ENCODE measurements at places on chromosomes 4 and X. TPM values are rescaled to one million over a fixed set of nuclear protein-coding genes. Genes with fewer than 3 reads are reported as not detected.

DNA sequence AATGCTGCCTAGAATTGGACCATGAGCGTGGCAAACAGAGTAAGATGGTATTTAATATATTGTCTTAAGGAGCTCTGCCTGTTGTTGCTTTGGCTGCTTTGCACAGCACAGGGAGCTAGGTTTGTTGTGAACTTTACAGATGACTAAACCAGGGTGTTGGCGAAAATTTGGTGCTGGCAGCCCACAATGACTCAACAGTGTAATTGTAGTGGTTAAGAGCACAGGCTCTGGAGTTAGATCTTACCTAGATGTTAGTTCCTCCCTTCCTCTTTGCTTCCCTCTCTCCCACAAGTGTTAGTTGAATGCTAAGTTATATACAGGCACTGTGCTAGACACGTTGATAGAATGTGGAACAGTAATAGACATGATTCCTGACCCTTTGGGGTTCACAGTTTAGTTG lies 128.9 kb upstream of the TRPC5 start:
- no peak overlapping the region for H3K4me3 ChIP-seq
- no peak for DNase-seq
- H3K36me3 ChIP-seq, result no peaks in the 10 kb centered on the region
- H3K27me3 ChIP-seq, result no peaks in the 10 kb centered on the region
- no peak overlapping the region for H3K27ac ChIP-seq

GRCh38 chrX:96989830-96990571 lies 106.3 kb downstream of the RPA4 start:
- H3K4me3 ChIP-seq, result no peak overlapping the region
- H3K27ac ChIP-seq, result no peak overlapping the region
- no peak for DNase-seq

DNA sequence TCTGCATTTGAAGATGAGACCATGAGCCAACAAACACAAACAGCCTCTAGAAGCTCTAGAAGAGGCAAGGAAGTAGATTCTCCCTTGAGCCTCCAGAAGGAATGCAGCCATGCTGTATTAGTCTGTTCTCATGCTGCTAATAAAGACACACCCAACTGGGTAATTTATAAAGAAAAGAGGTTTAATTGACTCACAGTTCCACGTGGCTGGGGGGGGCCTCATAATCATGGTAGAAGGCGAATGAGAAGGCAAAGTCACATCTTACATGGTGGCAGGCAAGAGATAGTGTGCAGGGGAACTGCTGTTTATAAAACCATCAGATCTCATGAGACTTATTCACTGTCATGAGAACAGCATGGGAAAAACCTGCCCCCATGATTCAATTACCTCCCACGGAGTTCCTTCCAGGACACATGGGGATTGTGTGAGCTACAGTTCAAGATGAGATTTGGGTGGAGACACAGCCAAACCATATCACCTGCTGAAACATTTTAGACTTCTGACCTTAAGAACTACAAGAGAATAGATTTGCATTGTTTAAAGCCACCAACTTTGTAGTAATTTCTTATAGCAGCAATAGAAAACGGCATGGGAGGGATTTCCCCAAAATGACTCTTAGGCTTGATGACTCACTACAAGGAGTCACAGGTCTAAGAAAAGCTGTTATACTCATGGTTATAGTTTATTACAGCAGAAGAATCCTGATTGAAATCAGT lies 284.4 kb upstream of the SFRP2 start:
- DNase-seq, result no peak
- no peak overlapping the region for H3K27ac ChIP-seq
- no peaks in the 10 kb centered on the region for H3K36me3 ChIP-seq
- H3K27me3 ChIP-seq, result no peaks in the 10 kb centered on the region
- no peaks in the 10 kb centered on the region for H3K4me1 ChIP-seq

- peak overlapping the region; percentile 92 for H3K27ac ChIP-seq
- peaks cover 8% of the 10 kb centered on the region for H3K36me3 ChIP-seq
- peak; percentile 15 for DNase-seq
- peak overlapping the region; percentile 64 for H3K4me3 ChIP-seq
- H3K4me1 ChIP-seq, result peaks cover 31% of the 10 kb centered on the region
These were observed 28.1 kb downstream of the SLC25A43 start for GRCh38 chrX:119427024-119427794.

- no peaks in the 10 kb centered on the region for H3K27me3 ChIP-seq
- H3K27ac ChIP-seq, result no peak overlapping the region
- no peak for DNase-seq
- H3K4me3 ChIP-seq, result no peak overlapping the region
- H3K4me1 ChIP-seq, result no peaks in the 10 kb centered on the region
- peaks cover under 1% of the 10 kb centered on the region for H3K36me3 ChIP-seq
These were observed 19.3 kb upstream of the RPL34 start for GRCh38 chr4:108601106-108601505.

DNA sequence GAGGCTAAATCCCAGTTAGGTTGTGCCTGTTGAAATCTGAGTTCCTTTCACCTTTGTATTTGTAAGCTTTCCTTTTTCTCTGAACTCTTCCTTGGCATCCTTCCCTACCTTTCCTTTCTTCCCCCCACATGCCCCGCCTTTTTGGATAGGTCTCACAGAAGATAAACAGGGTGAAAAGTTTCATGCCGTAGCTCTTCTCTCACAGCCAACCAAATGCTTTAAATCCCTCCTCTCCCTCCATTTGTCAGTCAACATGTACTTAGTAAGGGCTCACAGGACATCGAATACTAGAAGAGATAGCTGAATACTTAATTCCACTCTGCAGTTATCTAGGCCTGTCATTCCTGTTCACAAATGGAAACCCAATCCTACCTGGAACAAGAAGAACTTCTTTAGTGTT lies 107.1 kb upstream of the BMPR1B start:
- no peaks in the 10 kb centered on the region for H3K4me1 ChIP-seq
- no peak overlapping the region for H3K4me3 ChIP-seq
- no peak for DNase-seq
- H3K27me3 ChIP-seq, result no peaks in the 10 kb centered on the region
- H3K27ac ChIP-seq, result no peak overlapping the region

DNA sequence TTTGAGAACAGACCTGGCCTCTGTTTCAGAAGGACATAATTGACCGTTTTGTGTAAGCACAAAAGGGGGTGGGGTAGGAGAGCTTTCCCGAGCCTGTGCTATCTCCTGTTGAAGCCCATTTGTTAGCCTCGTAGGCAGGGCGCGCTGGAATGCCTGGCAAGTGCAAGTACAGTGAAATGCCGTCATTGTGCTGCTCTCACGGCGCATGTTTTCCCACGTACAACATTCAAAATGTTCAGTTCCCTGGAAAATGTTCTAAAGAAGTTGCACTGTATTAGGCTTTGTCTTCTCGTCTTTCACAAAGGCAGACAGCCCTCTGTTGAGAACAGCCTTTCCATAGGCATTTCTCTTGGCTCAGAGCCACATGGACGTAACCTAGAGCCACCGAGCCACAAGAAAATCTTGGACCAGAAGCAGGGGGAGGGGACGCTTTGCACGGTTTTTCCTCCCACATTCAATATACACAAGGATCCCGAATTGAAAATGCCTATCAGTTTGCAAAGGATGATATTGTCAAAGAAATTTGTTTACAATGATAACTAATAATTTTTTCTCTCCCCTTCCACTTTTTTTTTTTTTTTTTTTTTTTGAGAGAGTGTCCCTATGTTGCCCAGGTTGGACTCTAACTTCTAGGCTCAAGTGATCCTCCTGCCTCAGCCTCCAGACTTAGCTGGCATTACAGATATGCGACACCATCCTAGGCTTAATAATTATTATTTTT lies 54.6 kb upstream of the RAPGEF2 start:
- no peak overlapping the region for H3K4me3 ChIP-seq
- no peaks in the 10 kb centered on the region for H3K36me3 ChIP-seq
- H3K4me1 ChIP-seq, result peaks cover 18% of the 10 kb centered on the region
- DNase-seq, result no peak
- H3K27ac ChIP-seq, result no peak overlapping the region
- H3K27me3 ChIP-seq, result peaks cover 40% of the 10 kb centered on the region

DNA sequence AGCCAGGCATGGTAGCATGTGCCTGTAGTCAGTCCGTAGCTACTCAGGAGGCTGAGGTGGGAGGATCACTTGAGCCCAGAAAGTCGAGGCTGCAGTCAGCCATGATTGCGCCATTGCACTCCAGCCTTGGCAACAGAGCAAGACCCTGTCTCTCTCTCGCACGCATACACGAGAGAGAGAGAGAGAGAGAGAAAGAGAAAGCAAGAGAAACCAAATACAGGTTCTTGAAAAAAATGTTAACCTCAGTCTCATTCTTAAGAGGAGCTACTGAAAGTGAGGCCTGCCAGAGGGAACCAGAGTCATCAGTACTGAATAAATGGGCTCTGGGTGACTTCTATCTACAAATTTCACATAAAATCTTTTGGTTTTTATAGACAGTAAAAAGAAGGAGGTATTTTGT lies 42.9 kb downstream of the KIAA0232 start:
- no peak overlapping the region for H3K27ac ChIP-seq
- H3K36me3 ChIP-seq, result peaks cover 62% of the 10 kb centered on the region
- no peak overlapping the region for H3K4me3 ChIP-seq
- no peaks in the 10 kb centered on the region for H3K4me1 ChIP-seq
- DNase-seq, result no peak

DNA sequence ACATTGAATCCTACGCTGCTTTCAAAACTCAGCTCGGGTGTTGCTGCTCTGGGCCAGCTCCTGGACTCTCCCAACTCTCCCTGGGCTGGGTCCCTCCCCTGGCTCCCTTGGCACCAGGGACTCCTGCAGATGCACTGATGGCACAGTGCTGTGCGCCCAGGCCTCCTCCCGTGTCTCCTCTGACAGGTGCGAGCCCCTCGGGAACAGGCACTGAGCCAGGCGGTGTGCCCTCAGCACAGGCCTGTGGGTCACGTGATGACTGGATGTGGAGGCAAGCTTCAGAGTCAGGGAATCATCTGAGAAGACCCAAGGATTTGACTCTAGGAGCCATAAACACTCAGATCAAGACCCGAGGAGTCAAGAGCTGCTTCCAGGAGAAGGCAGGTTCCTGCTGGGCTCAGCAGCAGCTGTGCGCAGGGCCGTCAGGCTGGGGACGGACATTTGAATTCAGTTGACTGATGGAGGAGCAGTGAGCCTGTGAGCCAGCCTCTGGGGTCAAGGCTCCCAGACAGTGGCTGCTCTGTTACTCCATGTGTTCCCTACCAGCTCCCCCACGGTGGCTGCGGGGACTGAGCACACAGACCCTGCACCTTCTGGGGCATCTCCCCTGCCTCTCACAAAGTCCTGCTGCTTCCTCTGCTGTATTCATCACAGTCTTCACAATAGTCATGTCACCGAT lies 33.0 kb downstream of the NAT8L start:
- no peak for DNase-seq
- H3K36me3 ChIP-seq, result peaks cover 3% of the 10 kb centered on the region
- no peak overlapping the region for H3K4me3 ChIP-seq
- H3K27ac ChIP-seq, result no peak overlapping the region

GRCh38 chr4:53608242-53608641 lies 17.0 kb upstream of the LNX1 start:
- H3K4me1 ChIP-seq, result no peaks in the 10 kb centered on the region
- no peak overlapping the region for H3K4me3 ChIP-seq
- no peak for DNase-seq
- no peaks in the 10 kb centered on the region for H3K36me3 ChIP-seq
- H3K27ac ChIP-seq, result no peak overlapping the region

GRCh38 chrX:40108959-40109287 lies 11.2 kb upstream of the BCOR start:
- no peak overlapping the region for H3K27ac ChIP-seq
- peak; percentile 44 for DNase-seq
- H3K4me1 ChIP-seq, result peaks cover 18% of the 10 kb centered on the region
- H3K36me3 ChIP-seq, result no peaks in the 10 kb centered on the region

DNA sequence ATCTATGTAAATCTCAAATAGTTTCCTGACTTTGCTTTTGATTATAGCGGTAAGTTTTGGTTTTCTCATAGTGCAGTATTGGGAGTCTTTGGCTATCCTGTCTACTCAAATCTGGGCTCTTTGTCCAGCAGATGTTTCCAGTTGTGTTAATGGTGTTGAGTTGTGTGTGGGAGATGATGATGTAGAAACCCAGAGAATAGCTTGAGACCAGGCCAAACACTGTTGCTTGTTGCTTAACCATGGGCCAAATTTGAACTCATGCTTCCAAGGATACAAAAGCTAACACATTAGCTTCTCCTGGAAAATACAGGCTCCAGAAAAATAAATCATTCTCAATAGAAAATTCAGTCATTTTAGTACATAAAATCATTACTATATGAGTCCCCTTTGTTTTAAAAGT lies 82.6 kb upstream of the GYPA start:
- no peak overlapping the region for H3K4me3 ChIP-seq
- DNase-seq, result no peak
- H3K4me1 ChIP-seq, result no peaks in the 10 kb centered on the region
- no peaks in the 10 kb centered on the region for H3K36me3 ChIP-seq
- H3K27me3 ChIP-seq, result no peaks in the 10 kb centered on the region

GRCh38 chr4:78753091-78753490 lies 23.1 kb upstream of the BMP2K start:
- H3K36me3 ChIP-seq, result no peaks in the 10 kb centered on the region
- H3K4me1 ChIP-seq, result peaks cover 86% of the 10 kb centered on the region
- no peak for DNase-seq
- no peaks in the 10 kb centered on the region for H3K27me3 ChIP-seq

DNA sequence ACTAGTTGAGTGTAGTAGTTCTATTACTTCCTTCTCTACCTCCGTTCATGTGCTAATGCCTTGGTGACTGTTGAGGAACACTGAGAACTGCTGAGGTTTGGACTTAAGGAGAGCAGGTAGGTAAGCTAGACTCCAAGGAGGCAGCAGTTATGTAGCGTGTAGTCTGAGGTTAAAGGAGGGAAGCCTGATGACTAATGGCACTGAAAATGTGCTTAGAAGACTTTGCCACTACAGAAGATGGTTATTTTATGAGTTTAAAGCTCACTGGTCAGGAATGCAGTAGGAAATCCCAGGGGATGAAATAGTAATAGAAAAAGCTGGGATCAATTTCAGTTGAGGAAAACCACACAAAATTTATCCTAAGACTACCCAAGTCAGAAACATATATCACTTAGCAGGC lies 1077.3 kb downstream of the RAPGEF2 start:
- H3K4me1 ChIP-seq, result no peaks in the 10 kb centered on the region
- no peak overlapping the region for H3K4me3 ChIP-seq
- no peak for DNase-seq
- no peaks in the 10 kb centered on the region for H3K36me3 ChIP-seq

Gene EPGN
- total RNA-seq, result not detected

Gene CT45A2
- not detected for total RNA-seq

Gene TCEAL6
- total RNA-seq, result not detected

Gene MYOZ2
- not detected for total RNA-seq

Gene FGFR3
- total RNA-seq, result 0.10 TPM

Gene UBL4A
- total RNA-seq, result 20.9 TPM

Gene RASL11B
- 0.69 TPM for total RNA-seq

Gene PITX2
- not detected for total RNA-seq

Gene PNMA5
- total RNA-seq, result 0.27 TPM

Gene CDS1
- not detected for total RNA-seq

Gene TMEM129
- total RNA-seq, result 23.6 TPM

Gene RPA4
- total RNA-seq, result 0.81 TPM

Gene GPR101
- total RNA-seq, result not detected
